ENCODE measurements at places on chromosomes 7 and 10.

- DNase-seq, result peak; percentile 2
Measured at GRCh38 chr7:28626624-28627262, 214.4 kb downstream of the CREB5 start.

DNA sequence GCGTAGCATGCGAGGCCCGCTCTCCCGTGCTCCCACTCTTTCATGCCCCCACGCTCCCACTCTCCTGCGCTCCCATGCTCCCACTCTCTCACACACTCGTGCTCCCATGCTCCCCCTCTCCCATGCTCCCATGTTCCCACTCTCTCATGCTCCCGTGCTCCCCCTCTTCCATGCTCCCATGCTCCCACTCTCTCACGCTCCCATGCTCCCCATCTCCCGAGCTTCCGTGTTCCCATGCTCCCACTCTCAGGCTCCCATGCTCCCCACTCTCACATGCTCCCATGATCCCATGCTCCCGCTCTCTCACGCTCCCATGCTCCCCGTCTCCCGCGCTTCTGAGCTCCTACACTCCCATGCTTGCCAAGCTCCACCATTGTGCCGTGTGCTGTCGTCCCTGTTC is 84.4 kb upstream of the ANLN start:
- no peak for DNase-seq

- no peak for DNase-seq
Measured at GRCh38 chr7:130021105-130021834, 29.9 kb downstream of the ZC3HC1 start.

DNA sequence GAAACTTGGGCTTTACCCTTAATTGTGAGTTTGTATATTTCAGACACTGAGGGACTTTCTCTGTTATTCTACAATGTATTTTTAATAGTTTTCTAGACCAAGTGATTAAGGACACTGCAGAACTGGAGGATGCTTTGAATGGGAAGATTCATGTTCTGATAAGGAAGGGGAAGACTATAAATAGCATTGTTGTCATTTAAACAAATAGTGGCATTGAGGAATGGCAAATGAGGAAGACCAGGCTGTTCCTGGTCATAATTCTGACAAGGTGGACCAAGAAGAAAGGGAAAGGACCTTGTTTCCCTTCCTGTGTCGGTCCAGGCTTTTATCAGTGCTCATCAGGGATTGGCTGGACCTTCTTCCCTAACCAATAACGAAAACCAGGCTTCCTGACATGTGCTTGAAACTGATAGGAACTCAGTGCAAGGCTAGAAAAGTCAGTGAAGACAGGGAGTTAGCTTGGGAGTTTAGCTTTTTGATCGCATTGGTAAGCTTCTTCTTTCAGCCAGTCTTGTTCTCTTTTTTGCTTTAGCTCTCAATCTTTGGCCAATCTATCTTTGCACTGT is 116.2 kb downstream of the ITGA8 start:
- no peak for DNase-seq

- no peak for DNase-seq
Measured at GRCh38 chr10:11600280-11600679, 11.2 kb downstream of the USP6NL start.

DNA sequence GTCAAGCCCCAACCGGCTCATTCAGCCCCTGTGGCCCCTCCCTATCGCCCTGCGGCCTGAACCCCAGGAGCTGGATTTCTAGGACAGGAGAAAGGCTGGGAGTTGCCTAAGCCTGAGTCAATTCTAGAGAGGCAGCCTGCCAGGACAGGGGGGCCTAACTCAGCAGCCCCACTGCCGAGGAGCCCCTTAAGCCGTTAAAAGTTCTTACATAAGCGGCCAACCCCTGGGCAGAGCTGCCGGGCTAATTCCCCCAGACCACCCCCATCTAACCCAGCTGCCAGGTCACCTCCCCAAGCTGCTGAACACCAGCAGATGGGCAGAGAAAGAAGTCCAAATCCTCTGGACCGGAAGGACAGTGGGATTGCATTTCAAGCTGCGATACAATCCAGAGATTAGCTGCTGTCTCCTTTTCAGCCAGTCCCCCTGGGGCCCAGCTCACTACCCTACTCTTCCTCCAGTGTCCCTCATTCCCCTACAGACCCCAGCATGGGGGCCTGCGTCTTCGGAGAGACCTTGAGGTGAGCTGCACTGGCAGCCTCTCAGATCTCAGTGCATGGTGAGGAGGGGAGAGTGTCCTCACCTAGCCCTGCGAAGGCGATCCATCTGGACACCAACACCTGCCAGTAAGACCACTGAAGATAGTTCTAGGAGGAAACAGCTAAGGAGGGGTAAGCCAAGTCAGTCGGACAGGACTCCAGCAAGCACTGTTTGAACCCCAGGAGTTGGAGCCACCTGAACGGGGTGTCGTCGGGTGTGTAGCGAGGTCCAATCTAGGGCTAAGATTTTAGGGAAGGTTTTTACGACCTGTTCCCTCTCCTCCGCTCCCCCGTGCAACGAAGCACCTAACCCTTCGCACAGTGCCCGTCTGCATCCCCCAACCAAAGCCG is 830 bp downstream of the IMPDH1 start:
- DNase-seq, result no peak

DNA sequence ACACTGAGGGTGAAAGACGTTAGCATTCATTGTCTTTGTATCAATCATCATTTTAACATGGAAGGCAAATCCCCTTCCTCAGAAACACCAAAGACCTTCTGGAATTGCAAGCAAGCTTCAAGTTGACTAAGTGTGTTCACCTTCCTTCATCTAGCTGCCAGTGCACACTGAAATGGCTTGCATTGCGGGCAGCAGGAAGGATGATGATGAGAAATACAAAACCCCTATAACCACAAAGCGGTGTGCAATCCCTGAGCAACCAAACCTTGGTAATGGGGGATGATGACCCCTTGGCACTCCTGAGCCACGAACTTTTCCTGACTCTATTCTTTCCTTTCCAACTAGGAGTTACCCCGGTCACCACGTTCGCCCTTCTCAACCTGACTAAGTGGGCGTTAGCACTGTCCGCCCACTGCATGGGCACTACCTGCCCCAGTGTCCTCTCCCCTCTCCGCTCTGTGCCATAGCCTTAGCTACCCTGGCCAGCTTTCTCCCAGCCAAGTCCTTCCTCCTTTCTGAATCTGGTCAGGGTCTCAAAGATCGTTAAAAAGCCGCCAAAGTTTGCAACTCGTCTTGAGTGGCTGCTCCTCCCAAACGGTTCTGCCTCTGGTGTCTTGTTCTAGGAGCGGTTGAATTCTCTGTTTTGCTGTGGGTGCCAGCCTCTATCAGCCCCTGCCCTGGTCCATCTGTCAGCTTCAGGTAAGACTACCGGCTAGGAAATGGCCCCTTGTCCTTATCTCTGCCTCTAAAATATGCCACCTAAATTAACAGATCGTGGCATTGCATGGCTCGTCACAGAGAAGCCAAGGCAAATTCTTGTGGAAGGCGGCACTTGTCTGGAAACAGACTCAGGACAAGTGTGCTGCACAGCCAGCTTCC is 586 bp upstream of the AOC1 start:
- no peak for DNase-seq

DNA sequence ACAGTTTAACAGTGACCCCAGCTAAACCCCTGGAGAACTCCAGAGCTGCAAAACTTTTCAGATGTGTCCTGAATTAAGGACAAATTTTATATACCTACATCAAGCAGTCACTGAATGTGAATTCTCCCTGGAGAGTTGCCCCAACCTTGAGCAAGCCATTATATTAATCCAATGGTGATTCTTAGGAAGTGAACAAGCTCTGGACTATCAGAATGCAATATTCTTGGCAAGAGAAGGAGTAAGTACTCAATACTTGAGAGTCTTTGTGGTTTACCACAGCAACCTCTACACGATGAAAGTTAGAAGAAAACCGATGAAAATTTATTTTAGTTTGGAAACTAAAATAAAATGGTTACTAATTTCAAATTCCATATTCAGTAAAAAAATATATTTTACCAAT is 19.3 kb upstream of the ZNF365 start:
- no peak for DNase-seq

All from CD4-positive, alpha-beta T cell treated with Interleukin-1 beta for 1 hour (primary cell).